NCI-H1436 treated with DMSO at 0.1 percent for 48 hours (cell line): ENCODE measurements at places on chromosomes 16 and 17.

DNA sequence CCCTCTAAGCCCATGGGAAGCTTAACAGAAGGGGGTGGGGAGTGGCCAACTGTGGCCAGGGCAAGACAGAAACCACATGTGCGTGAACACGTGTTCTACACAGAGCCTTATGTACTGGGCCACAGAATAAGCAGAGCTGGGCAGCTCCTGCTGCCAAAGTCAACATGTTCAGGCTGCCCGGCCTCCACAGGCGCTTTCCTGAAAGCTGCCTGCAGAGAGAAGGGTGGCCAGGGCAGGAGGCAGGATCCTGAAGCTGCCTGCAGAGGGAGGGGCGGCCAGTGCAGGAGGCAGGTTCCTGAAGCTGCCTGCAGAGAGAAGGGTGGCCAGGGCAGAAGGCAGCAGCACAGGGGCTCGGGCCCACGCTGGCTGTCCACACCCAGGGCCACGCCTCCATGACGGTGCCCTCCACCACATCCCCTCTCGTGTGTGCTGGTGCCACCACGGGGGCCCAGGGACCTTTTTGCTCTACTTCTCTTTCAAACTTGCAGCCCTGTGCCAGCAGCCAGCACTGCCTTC, 79.5 kb downstream of the ANKRD11 start:
- no peak for DNase-seq

- no peak for DNase-seq
Observed at GRCh38 chr16:50940275-50940854, 198.5 kb downstream of the CYLD start.

GRCh38 chr16:62225675-62226074, 189.4 kb upstream of the CDH8 start:
- DNase-seq: peak; percentile 8

DNA sequence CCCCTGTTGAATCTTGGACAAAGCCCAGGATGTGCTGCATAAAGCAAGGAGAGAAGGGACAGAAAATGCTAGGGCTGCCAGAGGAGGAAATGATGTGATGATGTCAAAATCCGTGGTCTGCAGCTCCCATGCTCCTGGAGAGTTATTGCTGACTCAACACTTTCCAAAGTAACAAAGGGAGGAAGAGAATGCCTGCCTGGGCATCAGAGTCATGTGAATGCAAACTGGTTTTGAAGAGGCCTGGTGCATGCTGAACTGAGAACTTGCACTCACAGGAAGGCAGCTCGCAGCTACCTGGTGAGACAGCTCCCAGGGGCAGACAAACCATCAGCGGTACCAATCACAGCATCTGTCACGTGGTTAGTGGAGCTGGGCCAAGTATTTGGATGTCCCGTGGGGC, 2.8 kb downstream of the MARVELD3 start:
- DNase-seq: no peak

DNA sequence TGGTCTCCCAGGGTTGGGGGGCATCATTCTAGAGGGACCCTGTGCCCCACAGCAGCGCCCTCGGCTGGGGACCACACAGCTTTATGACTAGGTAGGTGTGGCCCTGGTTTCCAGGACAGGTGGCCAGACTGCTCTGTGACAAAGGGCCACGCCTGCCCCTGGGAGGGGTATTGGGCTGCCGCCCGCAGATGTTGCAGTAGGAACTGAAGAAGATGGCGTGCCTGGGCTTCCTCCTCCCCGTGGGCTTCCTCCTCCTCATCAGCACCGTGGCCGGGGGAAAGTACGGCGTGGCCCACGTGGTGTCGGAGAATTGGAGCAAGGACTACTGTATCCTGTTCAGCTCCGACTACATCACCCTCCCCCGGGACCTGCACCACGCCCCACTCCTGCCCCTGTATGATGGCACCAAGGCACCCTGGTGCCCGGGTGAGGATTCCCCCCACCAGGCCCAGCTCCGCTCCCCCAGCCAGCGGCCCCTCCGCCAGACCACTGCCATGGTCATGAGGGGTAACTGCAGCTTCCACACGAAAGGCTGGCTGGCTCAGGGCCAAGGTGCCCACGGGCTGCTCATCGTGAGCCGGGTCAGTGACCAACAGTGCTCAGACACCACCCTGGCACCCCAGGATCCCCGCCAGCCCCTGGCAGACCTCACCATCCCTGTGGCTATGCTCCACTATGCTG, at the start of gene SPPL2C:
Gene SPPL2C (plus strand): TSS at position 187 of the 681 bp plus-strand sequence. CDS start 26 bp downstream, at position 213.
- no peak for DNase-seq

DNA sequence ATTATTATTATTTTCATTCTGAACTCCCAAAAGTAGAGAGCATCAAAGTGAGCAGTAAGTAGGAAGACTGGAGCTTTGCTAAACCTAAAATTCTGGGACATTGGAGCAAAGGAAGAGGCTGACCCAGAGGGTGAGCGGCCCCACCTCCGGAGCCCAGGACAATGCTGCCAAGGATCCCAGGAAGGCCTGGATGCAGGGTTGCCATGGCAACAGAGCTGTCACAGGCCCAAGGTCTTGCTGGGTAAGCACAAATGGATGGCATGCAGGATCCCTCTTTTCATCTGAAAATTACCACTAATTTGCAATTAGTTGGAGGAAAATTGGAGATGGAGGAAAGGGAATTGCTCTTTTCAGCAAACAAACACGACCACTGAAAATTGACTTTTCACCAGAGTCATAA, 457.9 kb upstream of the CDH5 start:
- no peak for DNase-seq

DNA sequence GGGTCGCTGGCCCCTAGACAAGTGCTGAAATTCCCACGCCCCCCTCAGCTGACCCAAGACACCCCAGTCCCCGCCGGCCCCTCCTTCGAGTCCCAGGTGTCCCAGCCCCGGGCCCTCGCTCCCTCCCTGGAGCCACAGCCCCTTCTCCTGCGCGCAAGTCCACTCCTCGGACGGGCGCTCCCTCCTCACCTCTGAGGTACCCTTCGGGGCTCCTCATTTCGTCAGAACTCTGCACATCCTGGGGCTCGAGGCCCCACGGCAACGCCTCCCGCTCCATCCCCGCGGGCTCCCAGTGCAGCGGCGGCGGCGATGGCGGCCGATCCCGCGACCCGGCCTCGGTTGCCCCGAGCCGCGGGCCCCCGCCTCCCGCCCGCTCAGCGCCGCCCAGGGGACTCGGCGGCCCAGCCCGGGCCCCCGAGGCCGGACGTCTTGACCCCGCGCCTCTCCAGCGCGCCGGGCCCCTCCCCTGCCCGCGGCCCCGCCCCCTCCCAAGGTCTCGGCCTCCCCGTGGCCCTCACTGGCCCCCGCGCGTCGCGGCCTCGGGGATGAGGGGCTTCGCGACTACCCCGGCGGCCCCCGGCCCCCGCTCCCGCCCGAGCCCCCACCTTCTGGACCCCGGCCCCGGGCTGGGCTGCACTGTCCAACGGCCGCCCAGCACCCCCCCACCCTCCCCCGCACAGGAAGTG, at the start of gene ZNF768:
Gene ZNF768 (minus strand): TSS at position 430 of the 686 bp plus-strand sequence. CDS start 153 bp downstream, at position 277.
- DNase-seq: no peak

- no peak for DNase-seq
Observed at GRCh38 chr16:78364556-78364880, 265.1 kb downstream of the WWOX start.

- DNase-seq: no peak
Observed at GRCh38 chr17:31568121-31568520, 176.6 kb downstream of the RAB11FIP4 start.

DNA sequence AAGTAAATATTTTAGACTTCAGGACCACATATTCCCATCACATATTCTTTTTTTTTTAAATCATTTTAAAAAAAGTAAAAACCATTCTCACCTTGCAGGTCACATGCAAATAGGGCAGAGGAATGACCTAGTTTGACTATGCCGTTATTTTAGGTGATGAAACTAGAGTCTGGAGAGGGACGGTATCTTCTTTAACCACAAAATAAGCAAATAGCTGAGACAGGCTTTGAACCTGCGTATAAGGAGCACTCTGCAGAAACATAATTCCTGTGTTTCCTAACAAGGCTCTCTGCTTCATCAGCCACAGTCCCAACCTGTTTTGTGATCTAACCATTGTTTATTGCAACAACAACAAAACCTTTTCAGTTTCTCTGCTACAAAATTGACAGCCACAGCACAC, 121.5 kb downstream of the PCTP start:
- DNase-seq: no peak

DNA sequence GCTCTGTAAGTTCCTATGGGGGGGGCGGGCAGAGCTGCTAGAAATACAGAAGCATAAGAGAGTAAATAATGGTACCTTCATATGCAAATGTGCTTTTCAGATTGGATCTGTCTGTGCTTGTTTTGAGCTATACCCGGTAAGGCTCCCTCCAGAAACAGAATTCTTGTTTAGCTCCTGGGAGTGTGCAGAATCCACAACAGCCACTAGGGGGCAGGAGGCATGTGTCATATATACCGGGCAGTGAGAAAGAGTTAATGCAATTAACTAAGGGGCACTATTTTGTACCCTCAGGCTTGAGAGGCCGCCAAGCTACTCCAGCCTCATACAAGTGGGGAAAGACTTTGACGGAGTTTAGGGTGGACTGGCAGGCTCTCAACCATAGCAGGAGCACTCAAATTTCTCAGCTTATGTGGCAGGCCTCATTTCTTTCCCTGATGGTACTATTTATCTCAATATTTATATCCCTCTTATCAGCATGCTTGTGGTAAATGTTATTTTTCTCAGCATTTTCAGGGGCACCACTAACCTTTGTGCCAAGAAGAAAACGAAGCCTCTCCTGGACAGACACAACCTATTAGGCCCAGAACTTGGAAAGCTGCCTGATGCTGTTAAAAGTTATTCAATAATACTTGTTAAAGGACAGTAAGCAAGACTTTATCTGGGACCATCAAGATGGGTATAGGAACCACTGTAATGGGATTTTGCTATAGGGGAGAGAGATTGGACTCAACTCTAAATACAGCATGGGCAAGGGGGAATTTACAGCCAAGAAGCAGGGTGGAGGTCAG, 10.7 kb upstream of the CENPV start:
- peak; percentile 32 for DNase-seq

- DNase-seq: no peak
Observed at GRCh38 chr16:23967775-23968174, 132.0 kb downstream of the PRKCB start.

- no peak for DNase-seq
Observed at GRCh38 chr17:49631496-49631895, 46.4 kb downstream of the SPOP start.

GRCh38 chr17:74749279-74750038, 1.0 kb downstream of the NHERF1 start:
- no peak for DNase-seq

GRCh38 chr17:77610972-77611521, 347.5 kb upstream of the TNRC6C start:
- no peak for DNase-seq

GRCh38 chr17:8503807-8504206, 68.1 kb downstream of the NDEL1 start:
- no peak for DNase-seq

DNA sequence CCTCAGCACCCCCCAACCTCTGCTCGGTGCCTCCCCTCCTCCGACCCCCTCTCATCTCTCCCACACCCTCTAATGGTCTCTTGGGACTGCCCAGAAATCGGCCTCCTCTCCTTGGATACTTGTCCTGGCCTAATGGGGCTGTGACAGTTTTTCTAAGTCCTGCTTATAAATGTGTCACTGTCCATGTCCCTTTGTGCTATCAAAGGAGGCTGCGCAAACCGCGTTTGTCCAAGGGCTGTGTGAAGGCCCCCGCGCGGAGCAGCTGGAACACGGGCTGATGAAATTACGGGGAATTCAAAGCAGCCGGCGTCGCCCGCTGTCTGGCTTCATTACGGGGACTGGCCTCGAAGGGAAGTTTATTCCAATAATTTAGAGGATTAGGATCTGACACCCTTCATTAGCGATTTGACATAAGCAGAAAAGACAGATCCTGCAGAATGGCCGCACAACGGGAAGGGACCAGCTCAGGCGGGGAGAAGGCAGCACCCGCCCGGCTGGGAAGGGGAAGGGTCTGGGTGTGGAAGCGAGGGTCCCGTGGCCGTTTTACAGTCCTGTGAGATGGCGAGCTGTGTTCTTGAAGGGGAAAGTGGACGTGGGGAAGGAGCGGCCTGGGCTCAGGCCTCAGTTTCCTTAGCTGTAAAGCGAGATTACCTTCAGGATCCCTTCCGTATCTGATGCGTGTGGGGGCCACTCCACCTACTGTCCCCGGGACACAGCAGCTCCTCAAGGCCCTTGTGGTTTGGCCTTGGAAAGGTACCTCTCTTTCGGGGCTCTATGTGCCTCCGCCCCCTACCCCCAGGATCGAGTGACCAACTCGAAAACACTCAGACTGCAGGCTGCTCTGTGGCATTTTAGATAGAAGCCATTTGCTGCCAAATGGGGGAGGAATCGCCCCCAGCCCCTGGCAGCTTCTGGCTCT, 1.6 kb upstream of the WFIKKN2 start:
- no peak for DNase-seq

- no peak for DNase-seq
Observed at GRCh38 chr16:6852643-6853225, 479.9 kb upstream of the RBFOX1 start.

GRCh38 chr17:50967795-50968194, 101.6 kb upstream of the TOB1 start:
- DNase-seq: no peak

GRCh38 chr16:64017796-64018195, 1104.1 kb downstream of the CDH11 start:
- DNase-seq: no peak

- DNase-seq: no peak
Observed at GRCh38 chr17:557371-557770, 157.3 kb downstream of the VPS53 start.

DNA sequence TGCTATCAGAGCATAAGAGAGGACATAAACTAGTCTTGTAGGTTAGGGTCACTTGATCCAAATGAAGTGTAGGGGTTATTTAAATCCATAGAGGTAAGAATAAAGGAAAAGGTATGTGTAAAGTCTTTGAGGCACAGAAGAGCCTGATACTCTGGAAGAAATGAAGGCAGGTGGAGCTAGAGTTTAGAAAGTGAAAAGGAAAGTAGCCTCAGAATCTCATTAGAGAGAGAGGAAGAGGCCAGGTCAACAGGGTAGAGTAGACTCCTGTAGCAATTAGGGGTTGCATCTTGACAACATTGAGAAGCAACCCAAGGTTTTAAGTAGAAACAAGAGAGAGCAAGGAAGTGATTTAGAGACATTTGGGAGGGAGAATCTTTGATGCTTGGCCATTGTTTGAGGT, 235.2 kb upstream of the SOX9 start:
- DNase-seq: no peak

DNA sequence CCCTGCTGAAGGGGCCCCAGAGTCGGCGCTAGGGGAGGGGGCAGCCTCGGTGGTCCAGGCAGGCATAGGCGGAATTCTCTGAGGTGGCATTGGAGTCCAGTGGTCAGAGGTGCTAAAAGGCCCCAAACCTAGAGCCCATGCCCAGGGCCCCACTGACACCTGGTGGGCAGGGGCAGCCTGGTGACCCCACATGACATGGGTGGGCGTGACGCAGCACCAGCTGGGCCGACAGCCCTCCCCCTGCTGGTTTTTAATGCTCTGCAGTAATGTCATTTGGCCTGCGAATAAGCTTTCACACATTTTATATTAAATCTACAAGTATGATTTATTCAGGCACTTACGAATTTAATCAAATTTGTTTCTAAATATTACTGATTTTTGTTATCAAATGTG, 2.1 kb upstream of the RNPS1 start:
- no peak for DNase-seq
